ENCODE measurements at places on chromosomes 3 and 15. TPM values are rescaled to one million over a fixed set of nuclear protein-coding genes. Genes with fewer than 3 reads are reported as not detected.

C15orf61 gene
- 3.6 TPM for total RNA-seq

PDZRN3 gene
- 3.7 TPM for total RNA-seq

CLDN1 gene
- 0.59 TPM for total RNA-seq

HESX1 gene
- total RNA-seq, result 1.0 TPM

SOX2 gene
- not detected for total RNA-seq
